ENCODE measurements at places on chromosomes 12 and 14.

- no peak for DNase-seq
Measured at GRCh38 chr12:79250960-79251755, 386.6 kb downstream of the SYT1 start.

DNA sequence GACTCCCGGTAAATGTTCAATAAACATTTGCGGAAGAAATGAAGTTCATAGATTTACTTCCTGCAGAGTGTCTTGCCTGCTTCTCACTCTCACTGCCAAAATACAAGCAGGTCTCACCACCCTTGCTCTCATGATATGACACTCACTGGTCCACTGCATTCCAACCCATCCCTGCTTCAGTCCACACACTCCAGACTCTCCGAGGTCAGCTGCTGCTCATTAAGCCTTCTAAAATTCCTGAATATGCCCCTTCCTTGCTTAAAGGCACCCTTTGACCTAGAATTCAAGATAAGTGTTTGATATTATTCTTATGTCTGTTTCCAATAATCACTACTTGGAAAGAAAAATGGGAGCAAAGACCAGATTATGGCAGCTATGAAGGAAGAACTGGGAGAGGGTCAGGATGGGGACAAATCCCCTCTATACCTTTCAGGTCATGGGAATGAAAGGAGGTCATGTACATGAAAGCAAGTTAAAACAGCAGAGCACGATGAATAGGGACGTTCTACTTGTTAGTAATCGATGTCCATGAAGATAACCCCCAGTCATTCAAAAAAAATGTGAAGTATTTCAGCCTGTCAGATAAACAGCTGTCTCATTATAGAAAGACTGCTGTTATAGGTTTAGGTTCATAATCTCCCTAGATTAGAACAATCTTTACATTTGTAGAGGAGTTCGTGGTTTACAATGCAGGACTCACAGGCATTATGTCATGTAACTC lies 10.5 kb upstream of the NID2 start:
- no peak for DNase-seq

DNA sequence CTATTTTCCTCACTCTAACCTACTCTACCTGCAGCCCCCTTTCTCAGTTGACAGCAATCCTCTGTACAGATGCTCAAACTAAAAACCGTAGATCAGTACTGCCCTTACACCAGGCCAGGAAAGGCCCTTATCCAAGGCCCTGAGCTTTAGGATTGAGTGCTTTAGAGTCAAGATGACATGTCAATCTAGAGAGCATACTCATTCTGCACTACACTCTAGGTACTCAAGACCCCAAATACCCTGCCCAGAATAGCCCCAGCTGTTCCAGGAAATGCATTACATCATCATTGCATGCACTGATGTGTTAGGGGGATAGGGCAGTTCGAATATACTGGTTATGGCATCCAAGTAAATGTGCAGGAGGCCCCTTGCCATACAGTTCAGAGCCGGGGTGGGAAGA lies 3.5 kb upstream of the PHLDA1 start:
- DNase-seq, result no peak

GRCh38 chr12:53625373-53625945 lies 723 bp downstream of the ATF7 start:
- DNase-seq, result no peak

GRCh38 chr14:58106446-58106845 lies 45.6 kb downstream of the ARMH4 start:
- no peak for DNase-seq

DNA sequence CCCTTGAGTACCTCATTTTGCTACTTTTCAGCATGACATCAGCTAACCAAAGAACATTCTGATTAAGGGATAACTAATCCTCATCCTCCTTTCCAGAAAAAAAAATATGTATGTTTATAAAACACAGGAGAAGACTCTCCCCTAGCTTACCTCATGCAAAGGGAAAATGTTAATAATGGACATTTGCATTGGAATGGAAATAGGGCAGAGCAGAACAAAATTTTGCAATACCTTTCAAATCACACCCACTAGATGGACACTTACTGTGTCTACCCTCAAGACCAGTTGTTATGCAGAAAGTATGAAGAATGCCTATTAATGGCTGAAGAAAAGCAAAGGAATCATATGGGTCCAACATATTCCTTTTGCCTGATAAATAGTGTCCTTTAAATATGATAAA lies 8.9 kb upstream of the SLCO1A2 start:
- no peak for DNase-seq

DNA sequence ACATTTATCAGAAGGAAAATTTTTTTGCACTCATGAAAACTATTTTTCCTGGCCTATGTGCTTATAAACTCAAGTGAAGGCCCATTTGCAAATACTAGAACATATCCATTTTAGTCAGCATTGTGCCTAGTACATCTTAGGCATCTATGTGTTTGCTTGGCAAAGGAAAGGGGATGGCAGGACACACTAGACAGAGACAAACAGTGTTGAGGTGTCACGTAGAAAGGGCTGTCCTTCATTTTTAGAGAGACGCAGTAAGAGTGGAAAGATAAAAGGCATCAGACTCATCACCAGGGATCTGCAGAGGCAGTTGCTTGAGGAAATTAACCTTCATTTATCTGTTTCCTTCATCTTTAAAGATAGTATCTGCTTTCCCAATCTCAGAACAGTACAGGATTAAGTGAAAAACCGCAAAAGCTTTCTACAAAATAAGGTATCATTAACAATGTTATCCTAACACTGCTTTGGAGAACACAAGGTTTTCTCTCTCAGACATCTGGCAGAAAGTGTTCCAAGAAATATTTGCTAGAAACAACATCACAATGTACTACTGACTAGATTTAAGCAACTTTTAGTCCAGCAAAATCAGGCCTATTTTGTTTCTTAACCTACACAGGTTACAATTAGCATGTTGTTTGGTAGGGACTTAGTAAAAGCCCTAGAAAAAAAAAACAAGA lies 2.0 kb downstream of the YBX3 start:
- no peak for DNase-seq

- no peak for DNase-seq
Measured at GRCh38 chr12:89874146-89874545, 165.5 kb upstream of the ATP2B1 start.

DNA sequence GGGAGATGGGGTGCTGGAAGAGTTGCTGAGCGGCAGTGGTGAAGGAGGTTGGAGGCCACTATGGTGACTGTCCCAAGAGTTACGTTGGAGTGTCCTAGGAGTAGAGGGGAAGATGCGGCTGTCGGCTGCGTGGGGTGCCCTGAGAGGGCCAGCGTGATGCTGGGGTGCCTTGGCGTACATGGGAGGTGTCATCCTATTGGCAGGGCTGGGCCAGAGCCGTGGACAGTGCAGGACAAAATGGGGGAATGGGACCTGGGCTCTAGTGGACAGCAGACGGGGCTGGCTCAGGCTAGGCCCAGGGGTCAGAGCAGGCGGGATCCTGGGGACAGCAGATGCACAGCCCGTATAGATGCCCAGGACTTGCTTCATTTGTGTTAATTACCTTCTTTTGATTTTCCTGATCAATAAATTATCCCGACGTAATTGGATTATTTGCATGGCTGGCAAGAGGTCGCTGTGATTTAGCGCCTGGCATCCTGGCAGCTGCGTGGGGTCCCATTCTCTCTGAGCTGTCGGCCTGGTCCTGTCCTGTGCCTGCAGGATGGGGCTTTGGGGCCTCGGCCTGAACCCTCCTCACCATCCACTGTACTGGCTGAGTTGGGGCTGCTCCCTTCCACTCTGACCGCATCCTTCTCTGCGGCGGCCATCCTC lies 203.9 kb upstream of the C14orf180 start:
- no peak for DNase-seq

All from stimulated activated CD4-positive, alpha-beta T cell treated with anti-CD3 and anti-CD28 coated beads, Interleukin-2, amount 100 ng/mL, for 24 hours (primary cell).